ENCODE measurements at places on chromosomes 2 and 18. TPM values are rescaled to one million over a fixed set of nuclear protein-coding genes. Genes with fewer than 3 reads are reported as not detected.

GRCh38 chr2:162175714-162176113 is 23.7 kb upstream of the GCG start:
- no peak for DNase-seq

DNA sequence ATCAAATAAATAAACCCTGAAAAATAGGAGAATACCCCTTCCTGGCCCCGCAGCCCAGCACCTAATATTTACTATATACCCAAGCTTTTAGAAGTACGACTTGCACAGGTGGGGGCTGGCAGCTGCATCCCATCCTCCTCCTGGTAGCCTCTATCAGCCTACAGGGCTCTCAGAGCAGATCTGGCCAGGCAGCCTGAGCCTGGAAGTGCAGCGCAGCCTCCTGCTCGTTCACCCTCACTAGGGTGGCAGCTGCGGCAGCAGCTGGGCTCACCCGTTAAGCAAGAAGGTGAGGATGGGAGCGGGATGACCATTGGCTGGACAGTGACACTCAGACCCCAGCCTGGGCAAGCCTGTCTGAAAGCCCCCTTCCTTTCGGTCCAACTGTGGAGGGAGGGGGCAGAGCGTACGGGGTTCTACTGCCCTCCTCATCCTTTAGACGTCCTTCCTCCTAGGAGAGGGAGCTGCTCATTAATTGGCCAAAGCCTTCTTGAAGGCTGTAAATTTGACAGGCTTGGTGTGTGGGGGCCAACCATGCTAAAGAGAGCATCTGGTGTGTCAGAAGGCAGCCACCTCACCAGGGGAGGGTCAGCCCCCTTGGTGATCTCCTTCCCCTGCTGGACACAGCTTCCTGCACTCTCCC is 23.3 kb downstream of the MPHOSPH10 start:
- DNase-seq: no peak

GRCh38 chr2:32937602-32938448 is 8.9 kb upstream of the LTBP1 start:
- DNase-seq: no peak

GRCh38 chr2:9753276-9753600 is 90.0 kb upstream of the TAF1B start:
- peak; percentile 88 for DNase-seq

- no peak for DNase-seq
These were observed 445.6 kb upstream of the SPRED2 start for GRCh38 chr2:65878011-65878340.

GRCh38 chr2:196980473-196980872 is 54.0 kb upstream of the PGAP1 start:
- DNase-seq: no peak

- no peak for DNase-seq
These were observed 185.1 kb upstream of the HAAO start for GRCh38 chr2:42977270-42978174.

- peak; percentile 49 for DNase-seq
These were observed 6.0 kb upstream of the INPP5D start for GRCh38 chr2:233053928-233054784.

DNA sequence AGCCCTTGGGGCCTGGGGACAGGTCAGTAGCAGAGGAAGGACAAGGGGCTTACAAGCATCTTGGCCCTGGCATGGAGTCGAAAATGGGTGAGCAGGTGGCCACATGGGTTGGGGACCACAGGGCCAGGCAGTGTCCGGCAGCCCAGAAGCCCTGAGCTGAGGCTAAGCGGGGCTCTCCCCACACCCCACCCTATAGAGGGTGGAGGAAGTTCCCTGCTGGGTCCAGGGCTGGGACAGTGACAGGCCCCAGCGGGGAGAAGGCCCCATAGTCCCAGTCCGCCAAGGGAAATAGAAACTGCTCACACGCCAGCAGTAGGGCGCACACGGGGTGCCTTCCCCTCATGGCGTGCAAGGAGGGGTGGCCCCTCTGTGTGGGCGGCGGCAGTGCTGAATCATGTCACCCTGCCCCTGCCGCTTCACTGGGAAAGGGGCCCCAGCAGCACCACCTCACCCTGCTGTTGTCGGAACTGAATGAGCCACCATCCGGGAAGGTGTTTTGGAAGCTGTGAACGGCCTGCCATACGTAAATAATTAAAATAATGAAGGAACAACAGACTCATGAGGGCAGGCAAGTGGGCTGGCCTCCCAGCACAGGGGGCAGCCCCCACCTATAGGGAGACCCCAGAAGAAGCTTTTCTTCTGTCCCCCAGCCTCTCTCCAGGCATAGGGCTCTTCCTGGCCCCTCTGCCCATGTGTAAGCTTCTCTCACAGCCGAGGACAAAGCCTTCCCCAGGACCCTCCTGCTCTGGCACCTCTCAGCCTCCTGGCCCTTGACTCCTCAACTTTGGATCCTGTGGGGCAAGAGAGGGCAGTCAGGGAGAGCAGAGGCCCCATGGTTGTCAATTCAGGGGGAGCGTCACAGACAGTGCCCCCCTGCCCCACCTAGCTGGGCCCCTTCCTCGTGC is 12.7 kb upstream of the DUSP2 start:
- no peak for DNase-seq

GRCh38 chr2:43701111-43701510 is 24.9 kb upstream of the C1GALT1C1L start:
- no peak for DNase-seq

GRCh38 chr18:9701609-9702349 is 6.3 kb upstream of the RAB31 start:
- peak; percentile 29 for DNase-seq

DNA sequence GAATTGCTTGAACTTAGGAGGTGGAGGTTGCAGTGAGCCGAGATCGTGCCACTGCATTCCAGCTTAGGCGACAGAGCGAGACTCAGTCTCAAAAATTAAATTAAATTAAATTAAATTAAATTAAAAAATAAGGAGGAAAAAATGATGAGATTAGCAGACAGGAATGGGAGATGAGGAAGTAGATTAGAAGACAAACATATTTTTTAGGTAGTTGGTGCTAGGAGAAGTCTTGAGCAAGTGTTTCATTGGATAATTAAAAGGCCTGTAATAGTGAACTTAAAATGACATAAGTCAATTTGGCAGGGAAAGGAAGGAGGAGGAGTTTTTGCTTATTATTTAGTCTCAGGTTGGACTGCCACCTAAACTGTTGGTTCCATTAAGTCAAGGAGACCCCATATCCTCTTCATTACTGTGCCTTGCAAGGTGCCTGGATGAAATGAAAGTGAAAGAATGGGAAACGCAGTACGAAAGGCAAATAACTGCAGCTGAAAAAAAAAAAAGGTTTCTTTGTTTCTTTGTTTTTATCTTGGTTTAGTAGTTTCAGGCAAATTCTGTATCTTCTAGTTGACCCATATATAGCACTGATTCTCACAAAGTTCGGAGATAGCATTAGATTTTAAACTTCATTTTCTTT is 162.0 kb downstream of the SLC8A1 start:
- no peak for DNase-seq

DNA sequence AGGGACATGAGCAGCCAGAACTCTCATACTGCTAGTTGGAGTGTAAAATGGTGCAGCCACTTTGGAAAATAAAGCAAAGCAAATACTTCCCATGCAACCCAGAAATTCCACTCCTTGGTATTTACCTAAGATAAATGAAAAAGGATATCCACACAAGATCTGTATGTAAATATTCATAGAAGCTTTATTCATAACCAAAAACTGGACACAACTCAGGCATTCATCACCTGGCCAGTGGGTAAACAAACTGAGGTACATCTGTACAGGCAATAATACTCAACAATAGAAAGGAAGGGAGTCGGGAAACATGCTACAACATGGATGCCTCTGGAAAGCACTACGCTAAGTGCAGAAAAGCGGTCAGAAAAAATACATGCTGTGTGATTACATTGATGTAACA is 2.5 kb upstream of the LOXHD1 start:
- no peak for DNase-seq

- DNase-seq: no peak
These were observed 34.2 kb downstream of the TMEM17 start for GRCh38 chr2:62471816-62472215.

- no peak for DNase-seq
These were observed 55.2 kb downstream of the DLGAP1 start for GRCh38 chr18:4399929-4400328.

Gene SP5
- not detected for total RNA-seq

Gene CHST9
- not detected for total RNA-seq

Gene TGFBRAP1
- 57.5 TPM for total RNA-seq
